ENCODE measurements at places on chromosomes 2 and 18.

DNA sequence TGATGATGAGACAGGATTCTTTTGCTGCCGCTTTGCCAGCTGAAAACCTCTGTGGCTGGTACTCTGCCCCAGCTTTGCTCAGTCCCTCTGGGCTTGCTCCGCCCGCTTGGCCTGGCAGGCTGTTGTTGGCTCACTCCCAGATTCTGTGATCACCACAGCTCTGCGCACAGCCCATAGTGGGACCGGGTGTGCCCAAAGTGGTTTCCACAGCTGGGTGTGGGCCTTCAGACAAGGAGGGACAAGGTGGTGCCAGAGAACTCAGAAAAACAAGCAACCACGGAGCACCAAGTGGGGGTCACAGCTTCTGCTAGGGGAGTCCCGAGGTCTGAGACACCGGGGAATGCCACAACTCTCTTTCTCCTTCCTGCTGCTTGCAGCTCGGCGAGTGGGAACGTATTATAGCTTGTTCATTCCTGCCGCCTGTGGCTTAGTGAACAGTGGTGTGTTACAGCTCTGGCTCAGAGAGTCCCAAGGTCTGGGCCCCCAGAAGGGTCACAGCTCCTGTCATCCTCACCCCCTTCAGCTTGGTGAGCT lies 9.2 kb upstream of the KYNU start:
- no peak for DNase-seq

GRCh38 chr2:187129868-187130267 lies 280.9 kb upstream of the ZSWIM2 start:
- no peak for DNase-seq

DNA sequence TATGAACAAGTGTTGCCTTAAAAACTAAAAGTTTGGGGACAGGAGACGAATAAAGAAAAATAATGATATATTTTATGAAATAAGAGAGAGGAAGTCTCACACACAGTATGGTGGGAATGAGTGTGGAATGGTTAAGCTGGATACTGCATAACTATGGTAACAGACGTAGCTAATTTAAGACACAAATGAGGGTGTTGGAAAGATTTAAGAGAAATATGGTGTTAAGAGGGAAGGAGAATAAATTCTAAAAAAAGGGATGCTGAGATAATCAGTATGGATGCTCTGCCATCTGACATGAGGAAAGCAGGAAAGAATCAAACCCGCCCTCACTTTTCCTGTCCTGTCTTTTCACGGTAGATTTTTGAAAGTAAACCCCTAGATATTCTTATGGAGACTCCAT lies 10.6 kb downstream of the ADD2 start:
- DNase-seq: no peak

- no peak for DNase-seq
Observed at GRCh38 chr18:79991494-79991893, 3.1 kb upstream of the TXNL4A start.

- no peak for DNase-seq
Observed at GRCh38 chr2:240594511-240595380, 8.2 kb downstream of the CAPN10 start.

DNA sequence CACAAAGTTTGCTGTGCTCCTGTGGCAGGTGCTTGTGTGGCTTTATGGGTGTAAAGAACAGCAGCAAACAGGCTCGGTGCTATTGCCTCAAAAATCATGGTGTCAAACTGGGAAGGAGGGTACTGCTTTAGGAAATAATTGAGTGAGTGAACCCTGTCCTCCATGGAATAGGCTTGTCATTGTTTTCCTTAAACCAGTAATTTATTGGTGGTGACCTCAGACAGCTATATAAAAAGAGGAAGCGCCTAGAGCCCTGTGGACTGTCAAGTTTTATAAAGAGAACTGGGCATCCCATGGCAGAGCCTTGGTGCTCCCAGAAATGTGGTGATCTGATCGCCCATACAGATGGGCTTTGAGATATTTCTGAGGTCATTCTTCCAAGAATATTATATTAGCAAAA lies 4.7 kb upstream of the CXCR4 start:
- no peak for DNase-seq

GRCh38 chr2:59027320-59027719 lies 786.2 kb upstream of the FANCL start:
- no peak for DNase-seq

- DNase-seq: no peak
Observed at GRCh38 chr2:178870703-178871102, 63.5 kb upstream of the TTN start.

DNA sequence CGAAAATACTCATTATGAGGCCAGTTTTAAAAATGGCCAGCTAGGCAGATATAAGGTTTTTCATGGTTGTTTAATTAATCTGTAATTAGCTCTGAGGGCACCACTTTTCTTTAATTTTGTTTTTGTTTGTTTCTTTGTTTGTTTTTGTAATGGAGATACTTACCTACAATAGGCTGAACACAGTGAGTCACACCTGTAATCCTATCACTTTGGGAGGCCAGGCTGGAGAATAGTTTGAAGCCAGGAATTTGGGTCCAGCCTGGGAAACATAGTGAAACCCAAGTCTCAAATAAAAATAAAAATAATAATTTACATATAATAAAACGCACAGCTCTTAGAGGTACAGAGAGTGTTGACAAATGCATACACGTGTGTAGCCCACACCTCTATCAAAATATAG lies 56.8 kb upstream of the MSH2 start:
- peak; percentile 33 for DNase-seq

- DNase-seq: no peak
Observed at GRCh38 chr2:95258271-95258670, 16.0 kb upstream of the PROM2 start.

GRCh38 chr18:40708726-40709125 lies 1246.3 kb upstream of the PIK3C3 start:
- no peak for DNase-seq
